ENCODE measurements at places on chromosomes 11 and 22. TPM values are rescaled to one million over a fixed set of nuclear protein-coding genes. Genes with fewer than 3 reads are reported as not detected.

GRCh38 chr22:49011769-49012648, 815.7 kb downstream of the BRD1 start:
- DNase-seq: no peak
- no peak overlapping the region for H3K27ac ChIP-seq
- H3K36me3 ChIP-seq: no peaks in the 10 kb centered on the region
- no peaks in the 10 kb centered on the region for H3K27me3 ChIP-seq

- H3K4me1 ChIP-seq: no peaks in the 10 kb centered on the region
- no peak overlapping the region for H3K27ac ChIP-seq
- H3K27me3 ChIP-seq: no peaks in the 10 kb centered on the region
- no peak overlapping the region for H3K4me3 ChIP-seq
- DNase-seq: no peak
Measured at GRCh38 chr11:62153617-62154016, 29.8 kb downstream of the INCENP start.

SMTNL1 gene
- not detected for total RNA-seq

- no peaks in the 10 kb centered on the region for H3K27me3 ChIP-seq
- no peak for DNase-seq
- H3K4me1 ChIP-seq: peaks cover 37% of the 10 kb centered on the region
- H3K36me3 ChIP-seq: no peaks in the 10 kb centered on the region
- no peak overlapping the region for H3K27ac ChIP-seq
Measured at GRCh38 chr11:34653031-34653430, 32.1 kb downstream of the EHF start.

DNA sequence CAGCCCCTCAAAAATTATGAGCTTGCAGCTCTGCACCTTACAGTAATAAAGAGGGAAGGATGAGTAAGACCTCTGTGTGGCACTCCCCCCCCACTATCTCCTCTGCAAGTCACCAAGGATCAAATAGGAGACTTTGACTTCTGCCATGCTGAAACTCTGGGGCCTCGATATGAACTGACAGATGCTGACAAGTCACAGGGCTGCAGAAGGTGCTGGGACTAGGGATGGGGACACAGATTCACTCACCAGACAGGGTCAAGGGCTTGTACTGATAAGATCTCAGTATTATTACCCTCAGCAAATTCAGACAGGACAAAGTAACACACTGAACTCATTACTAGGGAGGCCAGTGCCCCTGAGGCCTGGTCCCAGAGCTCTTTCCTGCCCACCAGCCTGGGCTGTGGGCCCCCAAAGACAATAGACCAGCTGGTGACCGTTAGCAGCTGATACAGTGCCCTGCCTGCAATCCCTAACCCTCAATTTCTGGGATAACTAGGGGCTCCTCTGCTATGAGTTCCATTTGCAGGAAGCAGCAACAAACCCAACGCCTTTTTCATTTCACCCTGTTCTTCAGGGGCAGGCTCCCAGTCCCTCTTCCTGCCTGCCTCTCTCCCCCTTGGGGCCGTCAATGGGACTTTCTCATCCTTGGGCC, 20.1 kb downstream of the TMPRSS13 start:
- no peak overlapping the region for H3K4me3 ChIP-seq
- H3K27me3 ChIP-seq: no peaks in the 10 kb centered on the region
- no peak overlapping the region for H3K27ac ChIP-seq
- H3K36me3 ChIP-seq: no peaks in the 10 kb centered on the region
- no peak for DNase-seq
- no peaks in the 10 kb centered on the region for H3K4me1 ChIP-seq

GRCh38 chr22:44428941-44429830, 68.8 kb downstream of the RTL6 start:
- no peaks in the 10 kb centered on the region for H3K36me3 ChIP-seq
- H3K27ac ChIP-seq: no peak overlapping the region
- DNase-seq: no peak
- no peaks in the 10 kb centered on the region for H3K4me1 ChIP-seq
- H3K4me3 ChIP-seq: no peak overlapping the region

- no peaks in the 10 kb centered on the region for H3K27me3 ChIP-seq
- no peak for DNase-seq
- no peaks in the 10 kb centered on the region for H3K36me3 ChIP-seq
Measured at GRCh38 chr22:39405346-39406085, 5.9 kb downstream of the TAB1 start.

ESAM gene
- total RNA-seq: 1.5 TPM

DNA sequence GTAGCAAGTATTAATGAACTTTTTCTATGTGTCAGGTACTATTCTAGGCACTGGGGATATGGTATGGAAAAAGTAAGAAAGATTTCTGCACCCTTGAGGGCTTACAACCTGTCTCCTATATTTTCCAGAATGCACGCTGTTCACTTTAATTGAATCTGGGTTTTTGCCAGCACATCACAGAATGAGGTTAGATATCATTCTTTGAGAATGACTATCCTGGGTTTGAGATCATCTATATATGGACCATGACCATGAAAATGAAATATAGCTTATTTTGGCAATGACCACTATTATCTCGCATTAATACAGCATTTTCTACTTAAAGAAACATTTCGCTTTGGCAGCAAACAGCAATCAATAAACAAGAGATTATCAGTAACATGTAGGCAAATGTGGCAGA, 46.9 kb downstream of the C11orf71 start:
- H3K27me3 ChIP-seq: no peaks in the 10 kb centered on the region
- no peak for DNase-seq
- H3K36me3 ChIP-seq: no peaks in the 10 kb centered on the region

SLCO2B1 gene
- 2.8 TPM for total RNA-seq

DNA sequence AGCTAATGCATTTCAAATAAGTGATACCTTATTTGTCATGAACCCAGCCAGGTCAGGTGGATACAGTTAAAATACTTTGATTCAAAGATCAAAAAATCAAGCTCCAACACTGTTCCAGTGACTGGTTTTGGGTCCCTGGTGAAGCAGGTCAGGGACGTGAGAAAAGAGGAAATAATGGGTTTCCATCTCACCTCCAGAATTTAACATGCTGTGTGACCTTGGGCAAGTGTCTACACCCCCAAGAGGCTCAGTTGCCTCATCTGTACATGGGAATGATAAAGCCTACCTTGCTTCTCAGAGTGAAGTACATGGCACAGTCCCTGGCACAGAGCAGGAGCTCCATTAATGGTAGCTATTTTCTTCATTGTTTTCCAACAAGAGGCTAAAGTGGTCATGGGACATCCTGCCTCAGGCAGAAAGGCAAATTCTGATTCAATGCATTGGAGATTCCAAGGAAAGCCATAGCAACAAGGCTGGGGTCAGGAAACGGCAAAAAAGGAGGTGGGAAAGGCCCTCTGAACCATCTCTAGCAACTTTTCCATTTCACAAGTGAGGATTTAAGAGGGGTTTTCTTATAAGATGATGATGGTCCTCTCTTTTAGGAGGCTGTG, 108.5 kb downstream of the CSNK2A3 start:
- H3K4me1 ChIP-seq: peaks cover 30% of the 10 kb centered on the region
- H3K27ac ChIP-seq: peak overlapping the region; percentile 52
- DNase-seq: no peak
- no peaks in the 10 kb centered on the region for H3K36me3 ChIP-seq
- no peaks in the 10 kb centered on the region for H3K27me3 ChIP-seq
- H3K4me3 ChIP-seq: no peak overlapping the region

DNA sequence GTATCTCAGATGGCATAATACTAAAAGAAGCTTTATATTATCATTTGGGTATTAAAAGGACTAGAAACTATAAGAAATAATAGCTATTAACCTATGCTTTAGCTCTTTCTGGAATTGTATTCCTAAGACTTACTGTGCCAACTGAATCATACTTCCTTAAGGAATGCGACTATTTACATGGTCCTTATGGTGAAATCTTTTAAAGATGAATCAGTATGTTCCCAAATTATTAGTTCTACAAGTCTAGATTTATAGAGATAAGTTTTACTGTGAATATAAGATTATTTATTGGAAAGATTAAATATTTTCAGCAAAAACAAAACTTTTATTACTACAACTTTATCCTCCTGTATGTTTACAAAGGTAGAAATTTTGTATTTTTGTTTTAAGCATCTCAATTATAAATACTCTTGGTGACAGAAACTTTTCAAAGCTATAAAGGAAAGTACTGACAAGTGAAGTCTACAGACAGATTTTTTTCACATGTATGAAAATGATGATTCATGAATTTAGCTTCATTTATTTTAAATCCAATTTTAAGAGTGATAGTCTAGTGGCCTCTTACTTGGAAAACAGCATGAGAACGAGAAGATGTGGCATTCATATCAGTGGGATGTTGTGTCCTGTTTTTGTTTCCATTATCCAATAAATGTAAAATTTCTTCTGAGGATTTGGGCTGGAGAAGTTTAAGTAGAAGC, 17.8 kb downstream of the KIF18A start:
- no peak for DNase-seq
- no peaks in the 10 kb centered on the region for H3K27me3 ChIP-seq
- H3K4me1 ChIP-seq: no peaks in the 10 kb centered on the region

DNA sequence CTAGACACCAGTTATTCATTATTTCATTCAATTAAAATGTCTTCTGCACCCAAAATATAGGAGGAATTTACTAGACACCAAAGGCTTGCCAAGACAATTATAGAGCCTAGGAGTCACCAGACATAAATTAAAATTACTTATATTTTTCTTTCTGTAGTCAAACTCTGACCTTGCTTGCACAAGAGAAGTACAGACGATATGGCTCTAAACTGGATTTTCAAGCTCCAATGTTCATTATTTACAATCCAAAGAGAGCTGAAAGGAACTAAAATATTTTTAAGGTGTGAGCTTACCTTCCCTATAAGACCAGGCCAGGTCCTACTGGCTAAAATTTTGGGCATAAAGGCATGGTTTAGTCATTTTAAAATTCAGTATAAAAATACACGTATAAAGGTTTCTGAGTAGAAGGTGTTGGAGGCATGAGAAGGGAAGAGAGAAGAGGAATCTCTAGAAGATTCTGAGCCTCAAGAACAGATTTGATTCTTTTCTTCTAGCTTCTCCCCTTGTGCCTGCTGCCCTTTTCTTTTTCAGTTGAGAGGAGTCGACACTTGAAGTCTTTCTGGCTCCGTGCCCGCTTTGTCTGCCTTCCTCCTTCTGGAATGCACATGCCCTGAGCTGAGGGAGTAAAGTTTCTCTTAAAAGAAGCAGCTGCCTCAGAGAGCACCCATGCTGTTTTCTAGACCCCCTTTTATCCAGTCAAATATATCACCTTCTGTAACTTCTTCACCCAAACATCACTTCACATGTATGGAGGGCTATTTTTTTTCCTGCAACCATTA, 13.5 kb downstream of the C11orf97 start:
- no peaks in the 10 kb centered on the region for H3K36me3 ChIP-seq
- H3K4me3 ChIP-seq: no peak overlapping the region
- peaks cover 6% of the 10 kb centered on the region for H3K27me3 ChIP-seq

GRCh38 chr11:73648121-73648520, 1.7 kb downstream of the PLEKHB1 start:
- H3K27me3 ChIP-seq: no peaks in the 10 kb centered on the region
- no peaks in the 10 kb centered on the region for H3K36me3 ChIP-seq
- peak overlapping the region; percentile 54 for H3K4me3 ChIP-seq

GRCh38 chr11:128491195-128491936, 96.0 kb downstream of the ETS1 start:
- peaks cover 99% of the 10 kb centered on the region for H3K4me1 ChIP-seq
- DNase-seq: no peak
- H3K27me3 ChIP-seq: no peaks in the 10 kb centered on the region
- H3K27ac ChIP-seq: peak overlapping the region; percentile 89
- peaks cover 53% of the 10 kb centered on the region for H3K36me3 ChIP-seq
- H3K4me3 ChIP-seq: peak overlapping the region; percentile 3

ARHGEF17 gene
- total RNA-seq: 0.23 TPM

- no peaks in the 10 kb centered on the region for H3K27me3 ChIP-seq
- peaks cover 5% of the 10 kb centered on the region for H3K36me3 ChIP-seq
- peaks cover 16% of the 10 kb centered on the region for H3K4me1 ChIP-seq
Measured at GRCh38 chr22:49957826-49958365, 2.7 kb upstream of the PIM3 start.

GRCh38 chr11:17736579-17736893, 2.0 kb downstream of the KCNC1 start:
- H3K4me1 ChIP-seq: no peaks in the 10 kb centered on the region
- no peak for DNase-seq
- peaks cover 13% of the 10 kb centered on the region for H3K27me3 ChIP-seq

ZNF280B gene
- total RNA-seq: 2.7 TPM

OR52L1 gene
- total RNA-seq: not detected
